NCI-H187 (cell line): ENCODE measurements at places on chromosomes 13 and 19.

- no peak for DNase-seq
These were observed 36.9 kb upstream of the DCUN1D2 start for GRCh38 chr13:113527272-113527958.

DNA sequence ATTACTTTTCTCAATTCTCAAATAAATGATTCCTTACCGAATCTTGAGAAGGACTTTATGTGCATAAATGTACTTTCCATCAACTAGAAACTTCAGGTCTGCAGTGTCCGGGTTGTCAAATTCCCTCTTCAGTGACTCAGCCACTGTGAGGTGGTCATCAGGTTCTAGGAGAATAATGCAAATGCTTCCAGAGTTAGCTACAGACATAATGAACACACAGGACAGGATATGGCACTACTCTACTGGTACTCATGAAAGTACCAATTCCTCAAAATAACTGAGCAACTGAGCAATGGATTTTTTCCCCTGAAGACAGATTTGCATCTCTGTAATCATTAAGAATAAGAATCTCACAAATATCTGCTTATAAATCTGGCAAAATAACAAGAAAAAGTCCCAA is 31.2 kb downstream of the RCBTB2 start:
- DNase-seq = no peak

- DNase-seq = no peak
These were observed 225.3 kb downstream of the GGACT start for GRCh38 chr13:100363285-100363711.

DNA sequence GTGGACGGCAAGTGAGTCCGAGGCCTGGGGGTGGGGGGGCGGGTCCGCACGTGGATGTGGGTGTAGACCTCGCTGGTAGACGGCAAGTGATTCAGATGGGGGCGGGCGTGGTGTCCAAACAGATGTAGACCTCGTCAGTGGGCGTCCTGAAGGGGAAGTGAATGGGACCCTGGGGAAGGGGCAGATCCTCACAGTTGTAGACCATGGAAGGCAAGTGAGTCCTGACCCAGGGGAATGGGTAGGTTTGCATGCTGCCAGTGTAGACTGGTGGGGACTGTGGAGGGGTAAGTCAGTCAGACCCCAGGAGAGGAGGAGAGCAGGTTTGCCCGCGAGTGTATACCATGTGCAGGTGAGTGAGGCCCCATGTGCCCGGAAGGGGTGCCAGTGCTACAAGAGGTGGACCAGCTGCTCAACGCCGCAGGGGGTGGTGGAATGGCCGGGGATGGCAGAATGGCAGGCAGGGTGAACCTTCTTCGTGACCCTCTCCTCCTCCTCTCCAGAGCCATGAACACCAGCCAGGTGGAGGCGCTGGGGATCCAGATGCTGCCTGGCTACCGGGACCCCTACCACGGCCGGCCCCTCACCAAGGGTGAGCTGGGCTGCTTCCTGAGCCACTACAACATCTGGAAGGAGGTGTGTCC is 22.1 kb downstream of the COLGALT1 start:
- no peak for DNase-seq

DNA sequence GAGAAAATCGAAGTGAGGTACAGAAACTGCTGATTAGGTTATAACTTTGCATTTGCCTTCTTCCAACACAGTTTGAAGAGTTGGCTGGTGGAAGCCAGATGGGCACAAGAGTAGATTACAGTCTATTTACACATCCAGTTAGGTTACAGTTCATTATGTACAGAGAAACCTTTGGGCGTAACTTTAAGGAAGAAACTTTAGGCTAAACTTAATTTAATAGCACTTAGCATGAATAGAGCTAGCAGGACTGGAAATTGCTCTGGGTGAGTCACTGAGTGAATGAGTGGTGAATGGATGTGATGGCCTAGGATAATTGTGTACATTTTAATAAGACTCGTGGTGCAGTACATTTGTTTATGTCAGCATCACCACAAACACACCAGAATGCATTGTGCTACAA is 62.9 kb upstream of the KLHL1 start:
- DNase-seq = no peak

GRCh38 chr13:78608252-78608687 is 4.9 kb upstream of the POU4F1 start:
- no peak for DNase-seq

DNA sequence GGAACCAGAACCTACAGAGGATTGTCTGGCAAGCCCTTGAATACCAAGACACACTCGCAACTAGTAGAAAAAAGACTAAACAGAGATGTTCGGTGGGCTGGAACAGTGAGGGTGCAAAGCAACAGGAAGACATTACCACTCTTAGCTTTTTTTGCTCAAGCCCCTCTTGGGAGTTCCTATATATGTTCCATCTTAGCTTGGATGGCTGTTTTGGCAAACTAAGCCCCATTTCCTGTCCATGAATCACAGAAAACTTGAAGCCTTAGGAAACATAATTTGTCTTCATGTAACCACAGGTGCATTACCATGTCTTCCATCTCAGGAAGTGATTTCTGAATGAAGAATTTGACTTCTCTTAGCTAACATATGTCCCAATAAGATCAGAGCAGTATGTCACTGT is 446.3 kb downstream of the OLFM4 start:
- DNase-seq = no peak

GRCh38 chr19:16702123-16702522 is 17.5 kb upstream of the NWD1 start:
- no peak for DNase-seq

- DNase-seq = no peak
These were observed 8.9 kb upstream of the CRTC1 start for GRCh38 chr19:18674616-18675015.

DNA sequence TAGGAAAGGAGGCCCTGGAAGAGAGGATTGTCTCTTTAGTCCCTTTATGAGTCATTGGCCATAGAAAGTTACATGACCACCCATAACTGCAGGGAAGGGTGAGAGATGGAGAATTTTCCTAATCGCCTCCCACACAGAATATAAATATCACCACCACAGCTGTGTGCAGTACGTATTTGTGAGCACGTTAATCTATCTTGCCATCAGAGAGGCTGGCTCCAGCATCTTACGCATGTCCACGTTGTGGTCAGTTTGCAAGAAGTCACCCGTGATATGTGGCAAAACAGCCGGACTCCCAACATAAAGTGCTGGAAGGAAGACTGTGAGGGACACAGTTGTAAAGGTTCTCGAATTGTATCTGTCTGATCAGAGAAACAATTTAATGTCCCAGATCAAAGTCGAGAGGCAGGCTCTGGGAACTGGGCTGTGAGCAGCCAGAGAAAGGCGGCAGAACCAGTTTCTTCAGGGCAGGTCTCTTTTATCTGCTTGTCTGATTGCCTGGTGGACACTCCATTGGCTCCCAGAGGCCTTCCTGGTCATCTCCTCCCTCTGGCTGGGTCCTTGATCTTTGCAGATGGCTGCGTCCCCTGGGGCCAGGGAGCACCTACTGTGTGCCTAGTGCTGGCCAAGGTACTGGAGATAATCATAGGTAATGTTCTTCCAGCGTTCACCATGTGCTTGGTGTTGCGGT is 74.9 kb downstream of the SIPA1L3 start:
- DNase-seq = no peak

GRCh38 chr13:41842036-41842620 is 118.8 kb downstream of the VWA8 start:
- no peak for DNase-seq

- DNase-seq = no peak
These were observed 110.4 kb upstream of the TSC22D1 start for GRCh38 chr13:44686531-44686934.

DNA sequence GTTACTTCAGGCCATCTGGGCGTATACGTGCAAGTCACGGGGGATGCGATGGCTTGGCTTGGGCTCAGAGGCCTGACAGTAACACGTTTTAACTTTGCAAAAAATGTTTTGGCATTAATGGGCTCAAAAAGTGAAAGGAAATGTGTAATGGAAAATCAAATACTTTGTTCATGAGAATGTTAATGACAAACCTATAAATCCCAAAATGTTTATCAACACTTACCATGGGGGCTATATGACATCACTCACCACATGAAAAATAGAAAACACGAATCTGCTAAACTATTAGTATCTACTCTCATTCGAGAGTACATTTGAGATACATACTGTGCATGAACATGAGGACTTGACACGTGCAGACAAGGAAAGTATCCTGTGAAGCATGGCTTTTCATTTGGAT is 91.7 kb downstream of the FAM216B start:
- no peak for DNase-seq

DNA sequence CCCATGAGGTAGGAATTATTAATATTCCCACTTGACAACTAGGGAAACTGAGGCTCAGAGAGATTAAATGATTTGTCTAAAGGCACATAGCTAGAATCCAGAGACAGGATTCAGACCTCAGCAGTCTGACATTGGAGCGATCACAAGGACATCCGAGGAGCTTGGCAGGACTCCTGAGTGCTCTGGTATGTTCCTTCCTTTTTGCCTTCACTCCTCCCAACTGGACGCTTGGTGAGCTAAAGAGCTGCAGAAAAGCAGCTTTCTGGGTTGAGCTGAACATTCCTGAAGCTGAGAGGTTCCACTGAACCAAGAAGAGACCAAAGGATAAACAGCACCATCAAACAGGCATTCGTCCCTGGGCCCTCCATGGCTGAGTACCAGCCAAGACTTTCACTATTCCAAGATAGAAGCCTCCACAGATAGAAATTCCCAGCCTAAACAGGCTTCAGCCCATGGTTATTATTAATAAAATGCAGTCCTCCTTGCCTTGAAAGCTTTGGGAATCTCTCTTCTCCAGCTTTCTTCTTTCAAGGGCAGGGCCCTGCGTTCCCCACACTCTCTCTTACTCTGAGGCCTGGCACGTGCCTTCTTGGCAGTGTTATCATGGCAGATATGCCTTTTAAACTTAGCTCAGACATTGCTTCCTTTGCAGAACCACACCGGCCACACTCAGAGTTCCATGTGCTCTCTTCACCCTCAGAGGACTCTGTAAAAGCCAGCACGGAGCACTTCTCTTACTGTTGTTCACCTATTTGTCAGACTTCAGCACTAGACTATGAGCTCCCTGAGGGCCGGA is 97.1 kb downstream of the CYSLTR2 start:
- no peak for DNase-seq

DNA sequence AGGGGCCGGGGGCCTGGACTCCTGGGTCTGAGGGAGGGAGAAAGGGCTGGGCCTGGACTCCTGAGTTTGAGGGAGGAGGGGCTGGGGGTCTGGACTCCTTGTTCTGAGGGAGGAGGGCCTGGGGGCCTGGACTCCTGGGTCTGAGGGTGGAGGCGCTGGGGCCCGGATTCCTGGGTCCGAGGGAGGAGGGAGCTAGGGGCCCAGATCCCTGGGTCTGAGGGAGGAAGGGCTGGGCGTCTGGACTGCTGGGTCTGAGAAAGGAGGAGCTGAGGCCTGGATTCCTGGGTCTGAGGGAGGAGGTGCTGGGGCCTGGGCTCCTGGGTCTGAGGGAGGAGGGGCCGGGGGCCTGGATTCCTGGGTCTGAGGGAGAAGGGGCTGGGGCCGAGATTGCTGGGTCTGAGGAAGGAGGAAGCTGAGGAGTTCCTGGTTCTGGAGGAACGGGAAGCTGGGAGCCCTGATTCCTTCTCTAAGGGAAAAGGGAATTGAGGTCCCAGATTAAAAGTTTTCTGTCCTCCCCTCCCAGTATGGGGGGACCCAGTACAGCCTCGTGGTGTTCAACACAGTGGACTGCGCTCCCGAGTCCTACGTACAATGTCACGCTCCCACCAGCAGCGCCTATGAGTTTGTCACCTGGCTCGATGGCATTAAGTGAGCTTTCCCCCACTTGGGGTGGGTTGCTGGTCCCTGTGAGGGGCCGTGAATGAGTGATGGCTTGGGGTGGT is 721 bp downstream of the MED25 start:
- DNase-seq = no peak
